Activated T-cell treated with anti-CD3 and anti-CD28 coated beads for 24 hours (primary cell): ENCODE measurements at places on chromosomes 16 and 17.
A peak's percentile ranks its signal among the peaks of the same experiment; 100 is the strongest.

GRCh38 chr16:10590342-10590741 is 9.9 kb upstream of the EMP2 start:
- no peak for DNase-seq

GRCh38 chr16:24041834-24042631 is 206.2 kb downstream of the PRKCB start:
- DNase-seq, result peak; percentile 72

DNA sequence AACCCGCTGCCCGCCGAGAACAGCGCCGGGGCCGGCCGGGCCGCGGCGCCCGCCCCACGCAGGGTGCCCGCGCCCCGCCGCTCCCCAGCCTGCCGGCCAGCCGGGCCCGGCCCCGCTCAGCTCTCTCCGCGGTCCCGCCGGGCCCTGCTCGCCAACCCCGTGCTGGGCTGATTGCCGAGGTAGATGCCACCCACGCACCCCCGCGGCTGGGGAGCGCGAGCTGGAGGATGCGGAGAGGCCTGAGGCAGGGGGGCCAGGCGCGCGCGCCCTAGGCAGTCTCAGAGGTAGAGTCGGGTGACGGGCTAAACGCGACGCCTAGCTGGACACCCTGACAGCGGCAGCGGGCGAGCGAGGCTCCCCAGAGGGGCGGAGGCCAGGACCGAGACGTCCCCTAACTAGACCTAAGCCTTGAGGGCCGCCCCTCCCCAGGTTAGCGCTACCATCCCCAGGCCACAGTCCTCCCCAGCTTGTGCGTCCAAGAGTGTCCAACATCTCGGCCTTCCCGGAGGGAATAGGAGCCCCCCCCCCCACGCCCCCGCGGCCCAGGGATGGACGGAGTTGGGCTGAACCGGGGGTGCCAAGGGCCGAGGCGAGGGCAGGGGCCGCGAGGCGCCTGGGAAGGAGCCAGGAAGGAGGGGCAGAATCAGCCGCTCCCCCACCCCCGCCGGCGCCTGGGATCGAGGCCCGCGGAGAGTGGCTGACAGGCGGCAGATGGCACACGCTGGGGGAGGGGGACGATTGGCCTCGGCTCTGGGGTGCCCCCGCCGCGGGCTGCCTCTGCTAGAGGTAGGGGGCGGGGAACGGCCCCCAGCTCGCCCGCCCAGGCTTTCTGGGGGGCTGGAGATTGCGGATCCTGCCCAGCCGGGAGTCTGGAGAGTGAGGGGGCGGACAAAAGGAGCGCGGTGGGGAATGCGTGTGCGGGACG is 2.5 kb upstream of the ZNF423 start:
- no peak for DNase-seq

DNA sequence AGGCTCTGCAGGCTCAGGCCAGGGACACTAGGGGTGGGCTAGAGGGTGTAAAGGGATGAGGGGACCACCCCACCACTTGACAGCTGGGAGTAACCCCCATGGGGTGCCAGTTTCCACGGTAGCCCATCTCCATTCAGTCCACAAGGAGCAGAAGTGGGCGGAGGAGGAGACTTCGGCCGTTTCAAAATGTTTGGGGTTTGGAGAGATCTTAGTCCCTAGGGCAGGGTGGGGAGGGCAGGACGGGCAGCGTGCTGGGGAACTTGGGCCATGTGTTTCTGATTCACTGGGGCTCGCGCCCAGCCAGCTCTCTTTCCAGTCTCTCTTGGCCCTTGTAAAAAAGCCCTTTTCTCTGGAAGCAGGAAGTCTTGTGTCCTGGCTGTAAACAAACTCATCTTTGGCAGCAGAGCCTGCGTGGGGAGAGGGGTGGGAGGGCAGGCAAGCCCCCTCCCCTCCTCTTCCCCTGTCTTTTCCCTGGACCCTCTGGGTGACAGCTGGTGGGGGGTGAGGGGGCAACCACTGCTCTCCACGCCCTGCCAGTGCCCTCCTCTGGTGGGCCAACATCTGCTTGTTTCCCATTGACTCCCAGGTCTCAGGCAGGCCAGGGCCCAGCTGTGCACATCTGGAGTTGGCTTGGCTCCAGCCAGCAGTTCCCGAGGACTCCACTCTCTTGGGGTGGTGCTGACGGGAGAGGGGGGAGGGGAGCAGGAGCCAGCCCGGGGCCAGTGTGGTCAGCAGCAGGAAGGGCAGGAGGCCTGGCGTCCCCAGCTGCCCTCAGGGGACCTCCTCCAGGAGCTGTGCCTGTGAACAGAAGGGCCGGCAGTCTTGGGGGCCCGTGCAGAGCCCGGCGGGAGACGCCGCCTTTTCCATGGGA is 8.1 kb downstream of the CYGB start:
- no peak for DNase-seq

GRCh38 chr16:47917118-47917517 is 238.7 kb downstream of the ABCC12 start:
- DNase-seq, result no peak

DNA sequence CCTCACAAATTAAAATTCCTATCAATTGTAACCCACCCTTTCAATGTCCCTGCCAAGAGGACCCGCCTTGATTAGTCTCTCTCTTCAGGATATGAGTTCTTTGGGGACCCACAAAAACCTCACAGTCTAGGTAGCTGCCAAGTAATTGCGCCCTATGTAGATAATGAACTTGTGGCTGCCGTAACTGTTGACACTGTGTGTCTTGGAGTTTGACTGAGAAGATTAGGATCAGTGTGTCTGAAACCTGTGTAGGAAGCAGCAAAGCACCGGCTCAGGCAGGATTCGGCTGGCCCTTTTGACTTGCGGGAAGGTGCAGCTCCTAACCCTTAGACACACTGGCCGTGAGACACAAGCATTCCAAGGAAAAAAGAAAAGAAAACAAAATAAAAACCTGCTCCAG is 17.8 kb upstream of the SLC6A4 start:
- DNase-seq, result no peak

- DNase-seq, result no peak
Measured at GRCh38 chr17:7845359-7846062, 9.4 kb upstream of the TMEM88 start.

DNA sequence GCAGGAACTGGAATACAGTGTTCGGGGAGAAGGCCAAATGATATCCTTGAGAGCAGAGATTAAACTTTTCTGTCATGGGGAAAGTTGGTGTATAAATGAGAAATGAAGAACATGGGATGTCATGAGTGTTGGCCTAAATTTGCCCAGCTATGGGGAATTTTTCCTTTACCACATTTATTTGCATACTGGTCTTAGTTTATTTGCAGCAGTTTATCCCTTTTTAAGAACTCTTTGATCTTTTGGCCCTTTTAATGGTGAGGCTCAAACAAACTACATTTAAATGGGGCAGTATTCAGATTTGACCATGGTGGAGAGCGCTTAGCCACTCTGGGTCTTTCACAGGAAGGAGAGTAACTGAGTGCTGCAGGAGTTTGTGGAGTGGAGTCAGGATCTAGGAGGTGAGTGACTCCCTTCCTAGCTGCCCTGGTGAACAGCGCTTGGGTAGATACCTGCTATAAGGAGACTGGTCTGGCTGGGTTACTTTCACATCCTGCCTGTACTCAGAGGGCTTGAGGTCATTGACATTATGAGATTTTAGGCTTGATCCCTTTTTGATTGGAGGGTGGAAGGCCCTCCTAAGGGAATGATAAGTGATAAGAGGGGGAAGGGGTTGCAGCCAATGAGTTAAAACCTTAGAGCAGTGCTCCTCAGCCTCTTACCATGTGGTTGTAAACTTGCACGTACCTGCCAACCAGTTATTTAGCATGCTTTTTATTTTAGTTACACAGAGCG is 10.7 kb downstream of the PYCARD start:
- DNase-seq, result no peak

GRCh38 chr17:5164436-5164835 is 27.2 kb downstream of the ZNF594 start:
- DNase-seq, result no peak

DNA sequence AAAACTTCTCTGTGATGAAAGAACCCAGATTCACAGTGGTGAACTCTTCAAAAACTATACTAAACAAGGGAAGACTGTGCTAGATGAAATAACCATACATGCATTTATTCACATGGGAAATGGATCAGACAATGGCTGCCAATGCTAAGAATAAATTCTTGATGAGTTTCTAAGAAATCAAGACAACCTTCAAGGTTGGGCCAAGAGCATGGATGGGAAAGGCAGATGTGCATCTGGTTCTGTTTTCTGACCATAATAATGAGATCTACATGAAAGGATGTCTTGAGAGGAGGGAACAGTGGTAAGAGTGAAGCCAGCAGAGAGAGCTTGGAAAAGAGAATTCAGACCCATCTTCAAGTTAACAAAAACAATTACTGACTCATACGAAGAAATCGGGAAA is 31.4 kb downstream of the ANKRD11 start:
- no peak for DNase-seq

DNA sequence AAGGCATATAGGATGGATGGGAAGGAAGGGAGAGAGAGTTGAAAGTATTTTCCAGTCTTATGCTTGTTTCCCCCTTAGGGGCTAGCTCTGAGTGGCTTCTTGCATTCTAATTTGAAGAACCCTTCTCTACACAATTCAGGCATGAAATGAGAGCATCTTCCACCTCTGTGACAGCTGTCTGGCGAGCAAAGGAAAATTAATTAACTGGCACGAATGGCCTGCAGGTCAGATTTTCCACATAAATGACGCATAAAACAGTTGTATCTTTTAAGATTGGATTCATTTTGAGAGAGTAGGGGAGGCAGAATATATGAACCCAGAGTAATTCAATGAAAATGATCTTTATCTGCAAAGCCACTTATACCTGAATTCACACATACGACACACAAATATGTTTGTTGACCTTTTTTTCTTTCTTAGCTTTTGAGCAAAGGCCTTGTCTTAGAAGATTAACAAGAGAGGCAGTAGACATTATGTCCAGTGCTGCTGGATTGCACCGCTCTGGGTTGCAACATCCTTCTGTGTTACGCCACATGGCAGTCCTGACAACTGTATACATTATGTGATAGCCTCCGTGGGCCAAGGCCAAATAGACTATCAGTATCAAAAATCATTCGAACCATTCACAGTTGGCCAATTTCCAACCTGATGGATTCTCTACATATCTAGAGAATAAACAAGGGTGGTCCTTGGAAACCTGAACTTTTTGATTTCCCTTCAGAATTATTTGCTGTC is 173.0 kb upstream of the GOT2 start:
- DNase-seq, result no peak

- no peak for DNase-seq
Measured at GRCh38 chr16:10003486-10003885, 178.7 kb downstream of the GRIN2A start.

GRCh38 chr17:48961516-48962233 is 6.7 kb downstream of the GIP start:
- no peak for DNase-seq

DNA sequence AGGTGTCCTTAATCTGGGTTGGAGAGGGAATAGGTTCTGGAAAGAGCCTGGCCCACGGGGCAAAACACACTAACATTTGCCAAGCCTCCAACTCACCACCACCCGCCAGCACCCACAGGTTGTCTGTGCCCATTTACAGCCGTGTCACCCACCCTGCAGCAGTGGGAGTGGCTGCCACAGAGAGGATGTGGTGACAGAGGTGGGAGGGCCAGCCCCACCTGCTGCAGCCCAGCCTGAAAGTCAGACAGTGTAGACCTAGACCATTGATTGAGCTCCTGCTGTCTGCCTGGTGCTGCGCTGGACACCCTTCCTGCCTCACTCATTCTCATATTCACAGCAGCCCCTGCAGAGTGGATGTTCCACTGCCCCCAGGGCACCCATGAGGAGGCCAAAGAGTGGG is 44.7 kb downstream of the IL21R start:
- no peak for DNase-seq

GRCh38 chr17:5225668-5226457 is 8.8 kb downstream of the SCIMP start:
- DNase-seq, result no peak

DNA sequence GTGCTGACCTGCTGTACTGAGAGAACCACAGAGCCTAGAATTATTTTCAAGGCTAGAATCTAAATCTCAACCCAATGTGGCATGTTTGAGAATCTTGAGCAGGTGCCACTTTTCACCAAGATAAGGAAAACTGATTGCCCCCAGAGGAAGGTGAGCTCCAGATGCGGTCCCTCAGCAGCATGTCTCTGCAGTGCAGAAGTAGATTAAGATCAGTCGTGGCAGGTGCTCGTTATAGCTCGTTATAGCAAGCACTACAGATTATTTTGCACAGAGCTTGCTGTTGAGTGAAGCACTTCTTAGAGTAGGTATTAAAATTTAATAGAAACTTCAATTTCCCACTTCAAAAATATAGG is 176.0 kb downstream of the AATF start:
- no peak for DNase-seq

GRCh38 chr17:77297693-77298666 is 157.2 kb downstream of the SEC14L1 start:
- no peak for DNase-seq

DNA sequence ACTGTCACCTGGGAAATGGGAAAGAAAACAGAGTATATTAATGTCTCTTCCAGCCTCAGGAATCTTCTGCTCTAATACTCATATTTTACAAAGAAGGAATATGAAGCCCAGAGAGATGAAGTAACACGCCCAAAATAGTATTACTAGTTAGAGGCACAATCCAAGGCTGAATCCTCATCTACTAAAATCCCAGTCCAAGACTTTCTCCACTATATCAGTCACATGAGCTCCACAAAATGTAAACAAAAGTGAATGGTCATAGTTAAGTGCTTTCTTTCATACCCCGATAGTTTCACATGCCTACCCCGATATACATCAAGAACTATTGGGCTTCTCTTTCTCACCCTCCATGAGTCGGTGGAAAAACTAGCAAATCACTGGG is 965 bp downstream of the INTS2 start:
- DNase-seq, result no peak

DNA sequence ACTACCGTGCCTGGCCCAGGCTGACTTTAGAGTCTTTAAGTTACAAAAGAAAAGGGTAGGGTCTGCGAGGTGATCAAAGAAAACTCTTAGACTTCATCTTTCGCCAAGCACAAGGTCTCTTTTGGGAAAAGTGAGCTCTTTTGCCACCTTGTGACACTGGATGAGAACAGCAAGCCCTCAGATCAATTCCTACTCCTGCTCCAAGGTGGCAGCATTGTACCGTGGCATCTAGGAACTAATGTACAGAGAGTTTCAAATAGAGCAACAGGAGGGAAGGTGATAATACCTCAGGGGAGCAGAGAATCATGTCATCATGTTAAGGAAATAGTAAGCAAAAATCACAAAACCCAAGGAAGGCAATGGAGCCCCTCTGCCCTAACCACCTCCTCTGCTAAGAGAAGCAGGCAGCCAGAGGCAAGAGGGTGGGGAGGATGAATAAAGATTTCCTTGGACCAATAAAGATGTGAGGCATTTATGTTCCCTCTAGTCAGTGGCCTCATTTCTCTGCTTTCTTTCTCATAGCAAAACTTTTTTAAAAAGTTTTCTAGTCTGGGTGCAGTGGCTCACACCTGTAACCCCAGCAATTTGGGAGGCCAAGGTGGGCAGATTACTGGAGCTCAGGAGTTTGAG is 2.1 kb upstream of the C17orf78 start:
- peak; percentile 52 for DNase-seq
